ENCODE measurements at places on chromosomes 2 and 18. TPM values are rescaled to one million over a fixed set of nuclear protein-coding genes. Genes with fewer than 3 reads are reported as not detected.

DNA sequence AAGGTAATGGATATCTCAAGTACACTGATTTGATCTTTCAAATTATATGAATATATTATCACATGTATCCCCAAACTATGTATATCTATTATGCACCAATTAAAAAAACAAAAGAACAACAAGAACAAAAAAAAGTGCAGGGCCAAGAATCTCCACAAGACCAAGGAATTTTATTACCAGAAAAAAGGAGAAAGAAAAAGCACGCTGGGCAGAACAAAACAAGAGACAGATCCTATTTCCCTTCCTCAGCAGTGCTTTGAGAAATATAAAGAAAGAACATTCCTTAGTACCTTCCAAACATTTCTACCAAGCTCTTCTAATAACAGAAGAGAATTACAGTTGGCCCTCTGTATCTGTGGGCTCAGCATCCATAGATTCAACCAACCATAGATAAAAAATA lies 144.7 kb upstream of the CREB1 start:
- DNase-seq, result no peak

- DNase-seq, result no peak
These were observed 68.3 kb upstream of the ARL4C start for GRCh38 chr2:234565201-234565600.

- DNase-seq, result no peak
These were observed 213.4 kb downstream of the DCC start for GRCh38 chr18:52553441-52553840.

DNA sequence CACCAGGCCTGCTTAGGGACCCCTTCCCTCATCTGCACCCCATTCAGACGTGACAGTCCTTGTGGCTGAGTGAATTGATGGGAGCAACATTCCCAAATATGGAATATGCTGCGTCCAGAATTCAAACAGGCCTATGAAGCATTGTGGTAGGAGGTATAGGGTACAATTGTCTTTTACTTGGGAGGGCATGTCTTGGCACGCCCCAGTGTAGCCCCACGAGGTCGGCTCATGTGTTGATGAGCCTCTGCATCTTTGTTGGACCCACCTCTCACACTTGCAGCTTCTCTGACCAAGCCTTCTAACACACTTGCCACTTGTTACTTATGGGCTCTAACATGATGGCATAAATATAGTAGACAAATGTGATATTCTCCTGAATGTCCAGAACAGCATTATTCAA lies 1.6 kb downstream of the TIMM21 start:
- DNase-seq, result no peak

- DNase-seq, result no peak
These were observed 57.2 kb downstream of the ZNF385B start for GRCh38 chr2:179804206-179804605.

DNA sequence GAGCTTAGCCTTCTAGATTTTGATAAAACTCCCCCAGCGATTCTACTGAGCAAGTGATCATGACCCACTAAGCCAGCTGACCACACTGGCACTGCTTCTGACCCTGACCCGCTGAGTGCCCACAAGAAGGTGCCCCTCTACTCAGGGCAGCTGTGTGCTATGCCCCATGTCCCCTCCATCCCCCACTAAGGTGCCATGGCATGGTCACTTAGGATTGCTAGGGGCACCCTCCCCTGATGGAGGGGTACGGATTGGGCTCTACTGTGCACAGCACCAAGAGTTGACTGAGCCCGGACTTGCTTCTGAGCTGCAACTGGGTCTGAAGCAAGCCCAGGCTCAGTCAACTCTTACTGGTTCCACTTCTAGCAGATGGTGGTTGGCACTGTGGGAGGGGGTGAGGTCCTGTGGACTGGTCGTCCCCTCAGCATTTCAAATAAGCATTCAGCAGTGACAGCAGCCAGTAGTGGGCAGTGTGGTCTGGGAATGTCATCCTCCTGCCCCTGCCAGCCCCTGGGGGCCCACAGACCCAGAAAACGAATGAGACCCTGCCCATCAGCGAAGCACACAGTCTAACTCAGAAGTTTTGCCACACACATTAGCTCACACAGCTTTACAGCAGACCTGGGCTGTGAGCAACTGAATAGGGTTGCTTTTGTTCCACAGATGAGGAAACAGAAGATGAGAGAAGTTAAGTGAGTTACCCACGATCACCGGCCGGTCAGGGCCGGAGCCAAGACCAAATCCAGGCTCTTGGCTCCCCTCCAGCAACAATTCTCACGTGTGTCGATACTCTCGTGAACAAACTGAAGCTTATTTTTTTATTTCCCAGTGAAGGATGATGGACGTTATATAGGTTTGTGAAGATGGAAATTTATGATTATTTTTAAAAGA lies 52.1 kb upstream of the FOSL2 start:
- no peak for DNase-seq

DNA sequence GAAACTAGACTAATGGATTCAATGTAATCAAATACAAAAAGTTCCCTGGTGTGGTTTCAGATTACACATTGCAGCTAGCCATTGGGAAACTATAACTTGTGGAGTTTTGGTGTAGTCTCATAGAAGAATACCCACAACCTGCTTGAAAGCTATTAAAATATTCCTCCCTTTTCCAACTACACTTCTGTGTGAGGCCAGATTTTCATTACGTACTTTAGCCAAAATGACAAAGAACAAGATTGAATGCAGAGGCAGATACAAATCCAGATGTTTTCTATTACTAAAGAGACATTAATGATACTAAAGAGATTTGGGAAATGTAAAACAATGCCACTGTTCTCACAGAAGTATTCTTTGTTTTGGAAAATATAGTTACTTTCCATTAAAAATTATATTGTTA lies 128.7 kb upstream of the SLC35G4 start:
- DNase-seq, result no peak

DNA sequence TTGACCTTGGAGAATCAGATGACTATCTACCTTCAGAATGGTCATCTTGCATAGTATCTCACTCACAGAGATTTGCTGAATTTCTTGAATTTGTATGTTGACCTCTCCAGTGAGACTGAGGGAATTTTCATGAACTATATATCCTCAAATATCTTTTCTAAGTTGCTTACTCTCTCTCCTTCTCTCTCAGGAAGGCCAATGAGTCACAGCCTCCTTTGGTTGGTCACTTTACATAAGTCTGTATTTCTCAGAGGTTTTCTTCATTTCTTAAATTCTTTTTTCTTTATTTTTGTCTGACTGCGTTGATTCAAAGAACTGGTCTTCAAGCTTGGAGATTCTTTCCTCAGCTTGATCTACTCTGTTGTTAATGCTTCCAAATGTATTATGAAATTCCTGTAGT lies 51.7 kb downstream of the VIT start:
- no peak for DNase-seq

Gene CRACDL
- 2.6 TPM for polyA plus RNA-seq

Gene B4GALT6
- polyA plus RNA-seq, result 10.5 TPM

Gene MC4R
- 0.44 TPM for polyA plus RNA-seq

Gene UBE2E3
- 288 TPM for polyA plus RNA-seq

Gene SIGLEC15
- 1.0 TPM for polyA plus RNA-seq

Gene TWSG1
- 149 TPM for polyA plus RNA-seq

Gene CABYR
- 7.5 TPM for polyA plus RNA-seq

All from left renal pelvis (tissue), 4 donors.